Fibroblast of lung (primary cell): ENCODE measurements at places on chromosomes 7 and 10. TPM values are rescaled to one million over a fixed set of nuclear protein-coding genes. Genes with fewer than 3 reads are reported as not detected.

DNA sequence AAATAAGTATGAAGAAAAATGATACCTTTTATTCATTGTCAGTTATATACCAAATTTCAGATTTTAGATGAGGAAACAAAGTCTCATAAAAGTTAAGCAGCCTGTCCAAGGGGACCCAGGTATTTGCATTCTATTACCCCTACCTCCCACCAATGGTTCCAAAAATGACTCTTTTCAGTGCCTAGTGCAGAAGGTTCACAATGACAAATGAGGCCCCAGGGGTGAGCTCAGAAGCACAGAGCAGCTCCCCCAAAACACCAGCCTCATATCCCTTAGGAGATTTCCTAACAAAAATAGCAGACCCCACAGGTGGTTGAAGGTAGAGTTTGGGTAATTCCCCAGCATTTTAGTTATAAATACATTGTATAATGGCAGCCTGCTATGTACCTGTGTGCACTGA is 168.6 kb downstream of the REEP3 start:
- DNase-seq = no peak

DNA sequence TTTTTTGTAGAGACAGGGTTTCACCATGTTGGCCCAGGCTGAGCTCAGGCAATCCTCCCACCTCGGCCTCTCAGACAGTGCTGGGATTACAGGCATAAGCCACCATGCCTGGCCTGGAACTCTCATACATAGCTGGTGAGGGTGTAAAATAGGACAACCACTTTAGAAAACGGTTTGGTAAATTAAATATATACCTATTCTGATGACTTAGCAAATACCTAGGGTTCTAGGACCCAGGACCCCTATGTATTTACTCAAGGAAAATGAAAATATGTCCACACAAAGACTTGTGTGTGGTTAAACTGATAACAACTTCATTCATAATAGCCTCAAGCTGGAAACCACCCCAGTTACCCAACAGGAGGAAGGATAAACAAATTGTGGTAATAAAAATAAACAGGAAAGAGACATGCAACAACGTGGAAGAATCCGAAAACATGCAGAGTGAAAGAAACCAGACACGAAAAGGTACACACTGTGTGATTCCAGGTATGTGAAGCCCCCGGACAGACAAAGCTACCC is 52.7 kb downstream of the CARD11 start:
- no peak for DNase-seq

DNA sequence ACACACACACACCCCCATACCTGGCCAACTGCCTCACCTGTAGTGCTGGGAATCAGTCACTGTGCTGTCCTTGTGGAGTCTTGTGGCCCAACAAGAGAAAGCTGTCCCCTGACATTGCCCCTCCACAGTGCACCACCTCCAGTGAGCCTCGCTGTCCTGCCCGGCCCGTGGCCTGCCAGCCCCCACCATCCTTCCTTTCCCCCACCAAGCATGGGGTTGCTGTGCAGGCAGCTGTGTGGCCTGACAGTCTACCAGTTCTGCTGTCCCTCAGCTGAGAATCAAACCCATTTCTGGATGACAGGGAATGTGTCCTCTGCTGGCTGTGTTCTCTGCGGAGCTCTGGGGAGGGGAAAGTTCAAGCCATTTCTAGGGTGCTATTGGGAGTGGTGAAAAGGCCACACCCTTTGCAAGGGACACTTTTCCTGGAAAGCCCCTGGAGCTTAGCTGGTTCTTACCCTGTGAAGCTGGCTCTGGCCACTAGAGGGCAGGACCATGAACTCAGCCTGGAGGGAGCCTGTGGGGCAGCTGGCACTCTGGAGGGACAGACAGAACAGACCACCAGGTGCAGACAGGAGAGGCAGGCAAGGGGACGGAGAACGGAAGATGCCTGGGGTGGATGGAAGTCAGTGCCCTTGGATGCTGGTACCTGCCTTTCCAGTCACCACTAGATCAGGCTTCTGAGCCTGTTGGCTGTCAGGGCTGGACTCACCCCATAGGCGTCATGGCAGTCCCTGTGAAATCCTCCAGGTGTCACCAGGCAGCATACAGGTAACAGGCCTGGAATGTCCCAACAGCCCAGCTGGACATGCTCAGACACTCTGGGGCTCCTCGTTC is 10.5 kb upstream of the MTPAP start:
- peak; percentile 43 for DNase-seq

GRCh38 chr10:103193820-103194529 is 903 bp upstream of the NT5C2 start:
- DNase-seq = peak; percentile 89

The CRYGN gene
- total RNA-seq = 0.26 and 0.50 TPM in 2 replicates

The GRM3 gene
- total RNA-seq = not detected in 2 replicates
